ENCODE measurements at places on chromosomes 12 and 14. TPM values are rescaled to one million over a fixed set of nuclear protein-coding genes. Genes with fewer than 3 reads are reported as not detected.
A peak's percentile ranks its signal among the peaks of the same experiment; 100 is the strongest.

The TBX5 gene
- not detected for total RNA-seq

The SRRM4 gene
- total RNA-seq = 0.04 TPM

DNA sequence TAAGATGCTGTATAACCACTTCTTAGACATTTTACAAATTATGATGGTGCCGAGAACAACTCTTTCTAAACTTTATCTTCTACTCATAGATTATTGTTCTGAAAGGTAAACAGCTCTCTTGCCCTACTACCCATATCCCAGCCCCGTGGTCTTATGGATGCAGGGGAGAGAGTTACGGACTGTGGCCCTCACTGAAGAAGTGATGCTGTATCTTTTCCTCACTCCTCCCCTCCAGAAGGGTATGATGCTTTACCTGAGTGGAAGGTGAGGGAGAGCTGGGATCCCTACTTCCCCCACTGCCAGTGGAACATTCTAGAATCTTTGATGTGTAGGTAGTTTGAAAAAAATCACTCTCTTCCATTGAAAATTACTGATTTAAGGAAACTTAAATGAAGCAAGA is 3.5 kb downstream of the TSHR start:
- H3K4me3 ChIP-seq = no peak overlapping the region
- no peaks in the 10 kb centered on the region for H3K36me3 ChIP-seq
- no peak for DNase-seq
- peaks cover 7% of the 10 kb centered on the region for H3K4me1 ChIP-seq

DNA sequence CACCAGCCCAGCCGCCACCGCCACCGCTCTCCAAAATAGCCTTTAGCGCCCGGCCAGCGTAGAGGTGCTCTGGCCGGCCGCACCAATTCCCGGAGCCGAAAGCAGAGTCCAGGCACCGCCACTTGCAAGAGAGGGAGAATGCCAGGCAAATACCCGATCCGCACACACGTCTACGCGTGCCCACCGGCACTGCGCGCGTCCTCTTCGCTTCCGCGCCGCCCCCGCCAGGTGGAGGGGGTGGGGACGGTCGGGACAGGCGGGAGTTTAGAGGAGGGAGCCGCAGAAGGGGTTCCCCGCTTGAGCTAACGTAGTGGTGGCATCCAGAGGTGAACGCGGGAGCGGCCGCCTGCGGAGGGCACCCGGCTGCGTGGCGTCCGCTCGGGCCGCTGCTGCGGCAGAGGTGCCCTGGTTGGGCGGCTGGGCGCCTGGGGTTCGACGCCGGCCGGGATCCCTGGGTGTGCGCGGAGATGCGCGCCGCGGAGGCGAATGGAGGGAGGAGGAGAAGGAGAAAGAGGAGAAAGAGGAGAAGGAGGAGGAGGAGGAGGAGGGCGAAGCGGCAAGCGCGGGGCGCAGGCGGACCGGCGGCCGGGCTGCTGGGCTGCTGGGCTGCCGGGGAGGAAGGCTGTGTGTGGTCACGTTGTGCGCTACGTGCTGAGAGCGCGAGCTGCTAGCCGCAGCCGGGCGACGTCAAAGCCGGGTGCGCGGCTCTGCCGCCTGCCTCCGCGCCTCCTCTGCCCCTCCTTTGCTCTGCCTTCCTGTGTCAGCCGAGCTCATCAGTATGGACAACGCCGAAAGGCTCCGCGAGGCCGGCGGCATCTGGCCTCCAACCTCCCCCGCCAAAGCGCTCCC is at the start of gene MDGA2:
TSS of gene MDGA2 (minus strand) at position 140 of the 849 bp plus-strand sequence.
- DNase-seq = no peak
- peaks cover 37% of the 10 kb centered on the region for H3K27me3 ChIP-seq
- H3K4me3 ChIP-seq = peak within 1 kb of the TSS; percentile 5
- no peaks in the 10 kb centered on the region for H3K36me3 ChIP-seq
- H3K4me1 ChIP-seq = no peaks in the 10 kb centered on the region
- H3K27ac ChIP-seq = no peak within 1 kb of the TSS

DNA sequence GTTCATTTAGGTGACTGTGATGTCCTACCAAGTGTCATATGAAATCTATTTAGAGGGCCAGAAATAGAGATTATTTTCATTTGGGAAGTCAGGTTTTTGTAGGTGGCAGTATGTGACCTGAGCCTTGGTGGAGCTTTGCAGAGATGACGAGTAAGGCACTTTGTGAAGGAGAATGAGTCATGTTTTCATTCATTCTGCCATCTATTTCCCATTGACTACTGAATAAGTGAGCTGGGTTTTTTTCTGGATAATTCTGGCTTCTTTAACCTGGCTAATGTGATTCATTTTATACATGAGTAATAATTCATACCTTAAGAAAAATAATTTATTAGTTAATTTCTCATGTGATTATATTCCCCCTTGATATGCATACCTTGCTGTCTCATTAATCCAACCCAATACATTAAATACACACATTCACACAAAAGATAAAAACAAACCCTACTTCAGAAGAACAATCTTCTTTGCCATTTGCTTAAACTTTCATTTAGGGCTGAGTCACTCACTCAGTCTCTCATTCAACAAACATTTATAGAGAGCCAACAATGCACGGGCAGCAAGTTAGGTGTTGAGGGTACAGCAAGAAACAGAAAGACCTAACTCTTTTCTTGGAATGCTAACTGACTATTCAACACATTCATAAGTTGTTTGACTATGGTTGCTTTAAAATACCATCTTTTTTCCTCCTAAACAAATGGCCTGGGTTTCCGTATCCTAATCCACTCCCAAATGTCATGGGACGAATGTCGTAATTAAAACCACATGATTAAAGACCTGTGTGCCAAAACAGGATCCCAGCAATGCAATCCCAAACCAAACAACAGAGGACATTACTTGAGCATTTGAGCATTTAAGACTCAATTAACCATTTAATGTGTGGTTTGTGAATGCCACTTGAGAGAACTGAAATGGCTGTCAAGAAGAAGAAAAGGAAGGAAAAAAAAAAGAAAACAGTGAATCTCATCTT is 78.0 kb downstream of the KITLG start:
- no peak overlapping the region for H3K4me3 ChIP-seq
- no peaks in the 10 kb centered on the region for H3K4me1 ChIP-seq
- H3K36me3 ChIP-seq = no peaks in the 10 kb centered on the region
- no peak overlapping the region for H3K27ac ChIP-seq

- H3K4me1 ChIP-seq = no peaks in the 10 kb centered on the region
- DNase-seq = no peak
- H3K27ac ChIP-seq = no peak overlapping the region
- H3K4me3 ChIP-seq = no peak overlapping the region
- no peaks in the 10 kb centered on the region for H3K36me3 ChIP-seq
Measured at GRCh38 chr12:57983858-57984505, 42.6 kb downstream of the ATP23 start.

DNA sequence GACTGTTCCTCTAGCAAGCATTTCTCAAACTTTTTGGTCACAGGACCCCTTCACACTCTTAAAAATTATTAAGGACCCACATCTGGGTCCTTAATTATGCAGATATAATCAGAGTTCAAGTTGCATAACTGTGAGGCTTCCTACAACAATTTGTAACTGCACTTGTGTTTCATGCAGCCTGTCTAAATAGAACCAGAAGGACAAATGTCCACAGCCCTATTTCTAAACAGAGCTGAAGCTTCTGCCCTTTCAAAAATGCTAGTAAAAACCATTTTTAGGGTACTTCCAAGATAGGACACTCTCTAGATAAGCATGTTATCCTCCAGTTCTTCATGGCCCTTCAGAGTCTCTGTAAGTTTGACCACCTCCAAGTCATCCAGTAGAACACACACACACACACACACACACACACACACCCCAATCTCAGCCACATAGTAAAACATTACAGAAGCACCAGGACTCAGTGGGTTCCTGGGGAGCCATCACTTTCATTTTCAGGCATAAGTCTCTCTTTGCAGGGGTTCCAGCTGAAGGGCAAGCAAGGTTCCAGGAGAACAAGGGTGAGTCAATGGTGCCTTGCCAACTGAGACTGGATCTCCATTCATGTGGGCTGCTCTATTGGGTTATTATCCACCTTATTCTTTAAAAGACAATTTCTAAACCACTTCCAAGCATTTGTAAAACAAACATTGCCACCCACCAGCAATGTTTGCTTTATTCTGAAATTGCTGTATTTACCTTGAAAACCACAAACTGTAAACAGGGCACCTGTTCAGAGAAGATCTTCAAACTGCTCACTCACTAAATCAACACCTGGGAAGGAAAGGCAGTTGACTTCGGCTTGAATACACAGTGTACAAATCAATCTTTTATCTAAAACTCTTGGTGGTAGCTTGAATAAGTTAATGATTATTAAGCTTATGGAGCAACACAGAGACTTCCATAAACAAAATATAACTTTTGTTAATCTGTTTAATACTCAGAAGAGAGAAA is 64.1 kb downstream of the ITPR2 start:
- no peak overlapping the region for H3K4me3 ChIP-seq
- H3K27me3 ChIP-seq = no peaks in the 10 kb centered on the region
- no peak for DNase-seq
- H3K4me1 ChIP-seq = peaks cover 4% of the 10 kb centered on the region
- no peaks in the 10 kb centered on the region for H3K36me3 ChIP-seq

The TARBP2 gene
- total RNA-seq = 15.5 TPM

The GYS2 gene
- total RNA-seq = 0.11 TPM

The C14orf39 gene
- total RNA-seq = 1.9 TPM

- H3K27ac ChIP-seq = no peak overlapping the region
- no peak overlapping the region for H3K4me3 ChIP-seq
- H3K4me1 ChIP-seq = no peaks in the 10 kb centered on the region
- H3K36me3 ChIP-seq = no peaks in the 10 kb centered on the region
- no peaks in the 10 kb centered on the region for H3K27me3 ChIP-seq
Measured at GRCh38 chr12:11183011-11183410, 3.7 kb downstream of the TAS2R42 start.

DNA sequence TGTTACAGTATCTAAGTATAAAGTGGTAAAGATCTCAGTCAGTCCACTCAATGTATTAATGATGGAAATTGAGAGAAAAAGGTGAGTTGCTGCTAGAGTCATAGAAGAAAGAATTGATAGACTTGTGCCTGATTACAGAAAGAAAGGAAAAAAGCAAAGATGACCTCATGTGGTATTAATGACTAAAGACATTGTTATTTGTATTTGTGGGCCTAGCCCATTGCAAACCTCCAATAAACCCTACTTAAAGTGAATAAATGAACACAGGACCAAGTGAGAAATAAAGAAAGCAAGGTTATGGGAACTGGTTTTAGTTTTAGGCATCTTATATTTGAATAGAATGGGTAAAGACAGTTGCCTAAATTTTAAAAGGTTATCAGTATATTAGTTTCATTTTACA is 105.5 kb downstream of the SYT1 start:
- no peaks in the 10 kb centered on the region for H3K36me3 ChIP-seq
- no peak overlapping the region for H3K4me3 ChIP-seq
- no peak for DNase-seq
- no peaks in the 10 kb centered on the region for H3K27me3 ChIP-seq

The GLT8D2 gene
- 0.87 TPM for total RNA-seq

GRCh38 chr12:63982604-63983295 is 138.2 kb downstream of the SRGAP1 start:
- H3K4me3 ChIP-seq = no peak overlapping the region
- H3K36me3 ChIP-seq = no peaks in the 10 kb centered on the region
- peaks cover 5% of the 10 kb centered on the region for H3K4me1 ChIP-seq
- no peaks in the 10 kb centered on the region for H3K27me3 ChIP-seq

The LTB4R2 gene
- 0.39 TPM for total RNA-seq

DNA sequence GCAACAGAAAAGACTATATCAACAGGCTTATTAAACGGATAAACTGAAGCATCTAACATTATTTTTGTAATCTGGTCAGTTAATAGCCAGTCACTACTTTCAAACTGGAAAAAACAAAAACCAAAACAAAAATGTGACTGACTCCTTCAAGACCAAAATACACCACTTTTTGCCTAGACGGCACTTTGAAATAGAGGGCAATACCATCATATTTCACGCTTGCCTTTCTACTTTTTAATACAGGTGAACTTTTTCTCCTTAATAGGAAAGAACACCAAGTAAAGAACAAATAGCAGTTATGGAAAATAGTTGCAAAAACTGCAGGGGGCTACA is 550 bp upstream of the NUP107 start:
- no peaks in the 10 kb centered on the region for H3K27me3 ChIP-seq
- H3K4me3 ChIP-seq = peak overlapping the region; percentile 87
- peaks cover 18% of the 10 kb centered on the region for H3K4me1 ChIP-seq

The RBP5 gene
- total RNA-seq = not detected

DNA sequence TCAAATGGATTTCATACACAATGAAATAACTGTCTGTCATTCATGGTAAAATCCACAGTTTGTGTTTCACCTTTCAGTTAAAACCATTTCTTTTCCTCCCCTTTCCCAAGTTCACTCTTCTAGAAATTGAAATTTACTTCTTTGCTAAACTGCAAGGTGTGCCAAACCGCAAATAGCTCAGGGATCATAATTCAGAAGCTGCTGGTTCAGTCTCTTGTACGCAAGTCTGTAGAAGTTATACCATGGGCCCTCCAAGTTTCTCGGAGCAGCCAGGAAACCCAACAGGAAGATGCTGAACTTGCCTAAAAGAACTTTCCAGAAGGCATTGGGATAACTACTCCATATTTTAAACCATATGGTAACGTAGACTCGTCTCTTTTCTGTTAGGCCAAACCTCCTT is 268.9 kb downstream of the FLRT2 start:
- H3K27me3 ChIP-seq = no peaks in the 10 kb centered on the region
- peak overlapping the region; percentile 51 for H3K27ac ChIP-seq
- peaks cover 27% of the 10 kb centered on the region for H3K4me1 ChIP-seq
- no peak for DNase-seq
- no peak overlapping the region for H3K4me3 ChIP-seq

DNA sequence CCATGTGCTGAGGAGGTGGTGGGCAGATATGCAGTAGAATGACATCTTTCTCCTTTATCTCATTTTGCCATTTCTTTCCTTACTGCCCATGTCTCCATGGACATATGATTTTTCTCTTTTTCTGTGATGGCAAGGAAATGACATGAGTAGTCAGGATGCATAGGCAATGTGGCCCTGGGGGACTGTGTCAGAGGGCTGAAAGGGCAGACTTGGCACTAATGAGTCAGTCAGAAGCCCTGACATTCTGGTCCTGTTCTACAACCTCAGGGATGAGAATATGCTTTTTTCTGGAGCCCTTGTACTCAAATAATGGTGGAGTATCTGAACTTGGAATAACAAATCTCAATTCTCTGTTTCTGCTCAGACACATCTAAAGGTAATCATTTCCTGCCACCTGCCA is 167.8 kb downstream of the TMEM117 start:
- no peak for DNase-seq
- H3K4me1 ChIP-seq = no peaks in the 10 kb centered on the region
- no peaks in the 10 kb centered on the region for H3K27me3 ChIP-seq
- no peak overlapping the region for H3K27ac ChIP-seq

DNA sequence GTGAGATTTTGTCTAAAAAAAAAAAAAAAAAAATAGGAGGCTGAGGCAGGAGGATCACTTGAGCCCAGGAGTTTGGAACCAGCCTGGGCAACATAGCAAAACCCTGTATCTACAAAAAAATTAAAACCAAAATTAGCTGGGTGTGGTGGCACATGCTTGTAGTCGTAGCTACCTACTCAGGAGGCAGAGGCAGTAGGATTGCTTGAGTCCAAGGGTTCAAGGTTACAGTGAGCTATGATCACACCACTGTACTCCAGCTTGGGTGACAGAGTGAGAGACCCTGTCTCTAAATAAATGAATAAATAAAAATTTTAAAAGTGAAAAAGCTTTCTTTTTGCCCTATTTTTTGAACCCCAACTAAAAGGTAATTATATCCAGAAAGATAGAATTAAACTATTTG is 113.6 kb downstream of the PEBP1 start:
- H3K27ac ChIP-seq = no peak overlapping the region
- no peak overlapping the region for H3K4me3 ChIP-seq
- H3K36me3 ChIP-seq = no peaks in the 10 kb centered on the region
- no peak for DNase-seq
- no peaks in the 10 kb centered on the region for H3K4me1 ChIP-seq

Measured in gastrocnemius medialis (tissue), 4 donors.